ENCODE measurements at places on chromosomes 13 and 19.
A peak's percentile ranks its signal among the peaks of the same experiment; 100 is the strongest.

DNA sequence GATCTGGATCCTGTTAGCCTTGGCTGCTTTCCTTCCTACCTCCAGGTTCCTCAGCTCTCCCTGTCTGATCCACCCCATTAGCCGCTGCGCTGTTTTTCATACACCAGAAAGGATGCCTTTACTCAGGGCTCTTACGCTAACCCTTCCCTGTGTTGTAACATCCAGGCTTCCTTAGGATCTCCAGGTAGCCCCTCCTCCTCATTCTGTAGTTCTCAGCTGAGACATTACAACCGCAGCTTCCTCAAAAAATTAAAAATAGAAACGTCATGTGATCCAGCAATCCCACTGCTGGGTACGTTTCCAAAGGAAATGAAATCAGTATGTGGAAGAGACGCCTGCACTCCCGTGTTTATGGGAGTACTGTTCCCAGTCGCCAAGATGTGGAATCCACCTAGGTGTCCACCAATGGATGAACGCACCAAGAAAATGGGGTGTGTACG, 18.4 kb upstream of the MYADM start:
- DNase-seq, result peak; percentile 72

DNA sequence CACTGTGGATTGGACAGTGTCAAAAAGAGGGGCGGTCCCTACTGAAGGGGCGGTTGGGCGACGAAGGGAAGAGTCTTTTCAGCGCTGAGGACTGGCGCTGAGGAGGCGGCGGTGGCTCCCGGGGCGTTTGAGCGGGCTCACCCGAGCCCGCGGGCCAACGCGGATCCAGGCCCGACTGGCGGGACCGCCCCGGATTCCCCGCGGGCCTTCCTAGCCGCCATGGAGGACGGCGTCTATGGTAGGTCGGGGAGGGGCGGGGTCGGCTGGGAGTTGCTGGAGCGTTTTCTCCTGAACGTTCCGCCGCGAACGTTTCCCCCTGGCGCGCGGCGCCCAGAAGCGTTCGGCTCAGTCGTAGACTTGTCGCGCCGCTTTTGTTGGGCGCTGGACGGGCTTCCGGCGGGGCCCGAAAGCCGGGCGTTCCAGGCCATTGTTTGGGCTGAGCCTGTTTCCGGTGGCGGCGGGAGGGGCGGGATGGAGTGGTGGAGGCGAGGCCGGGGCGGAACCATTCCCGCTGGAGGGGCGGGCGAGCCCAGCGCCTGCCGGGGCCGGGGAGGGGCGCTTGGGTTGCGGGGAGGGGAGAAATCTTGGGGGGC, at the start of gene CYTH2:
Gene CYTH2 (plus strand): TSS at position 81 of the 593 bp plus-strand sequence. CDS start 139 bp downstream, at position 220.
- DNase-seq, result peak; percentile 65

- no peak for DNase-seq
Measured at GRCh38 chr13:28458608-28459007, 36.3 kb downstream of the FLT1 start.

GRCh38 chr13:30976025-30976424, 43.6 kb downstream of the TEX26 start:
- no peak for DNase-seq

DNA sequence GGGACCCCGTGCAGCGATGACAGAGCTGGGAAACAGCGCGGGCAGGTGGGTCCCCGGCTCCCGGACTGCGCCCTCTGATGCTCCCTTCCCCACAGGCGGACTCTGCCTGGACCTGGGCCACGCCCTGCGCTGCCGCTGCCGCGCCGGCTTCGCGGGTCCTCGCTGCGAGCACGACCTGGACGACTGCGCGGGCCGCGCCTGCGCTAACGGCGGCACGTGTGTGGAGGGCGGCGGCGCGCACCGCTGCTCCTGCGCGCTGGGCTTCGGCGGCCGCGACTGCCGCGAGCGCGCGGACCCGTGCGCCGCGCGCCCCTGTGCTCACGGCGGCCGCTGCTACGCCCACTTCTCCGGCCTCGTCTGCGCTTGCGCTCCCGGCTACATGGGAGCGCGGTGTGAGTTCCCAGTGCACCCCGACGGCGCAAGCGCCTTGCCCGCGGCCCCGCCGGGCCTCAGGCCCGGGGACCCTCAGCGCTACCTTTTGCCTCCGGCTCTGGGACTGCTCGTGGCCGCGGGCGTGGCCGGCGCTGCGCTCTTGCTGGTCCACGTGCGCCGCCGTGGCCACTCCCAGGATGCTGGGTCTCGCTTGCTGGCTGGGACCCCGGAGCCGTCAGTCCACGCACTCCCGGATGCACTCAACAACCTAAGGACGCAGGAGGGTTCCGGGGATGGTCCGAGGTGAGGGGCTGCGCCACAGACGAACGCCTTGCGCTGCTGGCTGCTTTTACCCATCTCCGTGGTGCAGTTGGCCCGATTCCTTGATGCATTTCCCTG, 7.8 kb upstream of the SELENOV start:
- DNase-seq, result peak; percentile 51

DNA sequence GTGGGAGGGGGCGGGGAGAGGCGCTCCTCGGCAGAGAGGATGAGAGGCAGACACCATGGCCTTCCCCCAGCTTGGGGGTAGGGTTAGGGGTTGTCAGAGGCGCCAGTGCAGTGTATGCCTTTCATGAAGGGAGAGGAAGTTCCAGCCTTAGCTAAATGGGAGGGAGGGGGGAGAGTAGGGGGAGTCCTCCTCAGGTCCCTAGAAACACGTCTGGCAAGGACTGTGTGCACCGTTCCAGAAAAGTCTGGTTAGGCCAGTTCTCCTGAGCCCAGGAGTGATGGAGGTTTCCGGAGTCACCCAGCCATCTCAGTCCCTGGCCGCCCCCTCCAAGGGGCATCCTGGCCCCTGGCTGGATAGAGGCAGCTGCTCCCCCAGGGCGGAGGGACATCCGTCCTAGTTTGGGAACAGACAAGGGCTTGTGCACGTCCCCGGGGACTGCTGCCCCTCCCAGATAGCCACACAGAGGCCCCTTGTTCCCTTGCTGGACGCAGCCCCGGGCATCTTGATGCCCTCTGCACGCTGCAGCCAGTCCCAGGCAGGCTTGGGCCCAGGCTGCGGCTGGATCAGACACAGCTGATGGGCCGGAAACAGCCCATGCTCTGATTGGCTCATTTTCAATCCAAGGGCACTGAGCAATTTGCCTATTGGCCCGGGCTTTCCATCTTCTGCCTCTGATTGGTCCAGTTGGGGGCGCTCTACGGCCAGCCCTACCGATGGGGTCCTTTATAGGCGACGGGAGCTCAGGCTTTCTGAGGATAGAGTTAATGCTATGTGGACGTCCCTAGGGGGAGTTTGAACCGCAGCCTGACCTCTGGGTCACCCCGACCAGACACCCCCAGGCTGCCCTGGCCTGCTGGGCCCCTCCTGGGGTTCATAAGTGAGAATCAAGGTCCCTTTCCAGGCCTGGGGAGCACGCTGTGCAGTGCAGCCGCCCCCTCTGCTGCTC, 3.8 kb downstream of the S1PR2 start:
- DNase-seq, result no peak

DNA sequence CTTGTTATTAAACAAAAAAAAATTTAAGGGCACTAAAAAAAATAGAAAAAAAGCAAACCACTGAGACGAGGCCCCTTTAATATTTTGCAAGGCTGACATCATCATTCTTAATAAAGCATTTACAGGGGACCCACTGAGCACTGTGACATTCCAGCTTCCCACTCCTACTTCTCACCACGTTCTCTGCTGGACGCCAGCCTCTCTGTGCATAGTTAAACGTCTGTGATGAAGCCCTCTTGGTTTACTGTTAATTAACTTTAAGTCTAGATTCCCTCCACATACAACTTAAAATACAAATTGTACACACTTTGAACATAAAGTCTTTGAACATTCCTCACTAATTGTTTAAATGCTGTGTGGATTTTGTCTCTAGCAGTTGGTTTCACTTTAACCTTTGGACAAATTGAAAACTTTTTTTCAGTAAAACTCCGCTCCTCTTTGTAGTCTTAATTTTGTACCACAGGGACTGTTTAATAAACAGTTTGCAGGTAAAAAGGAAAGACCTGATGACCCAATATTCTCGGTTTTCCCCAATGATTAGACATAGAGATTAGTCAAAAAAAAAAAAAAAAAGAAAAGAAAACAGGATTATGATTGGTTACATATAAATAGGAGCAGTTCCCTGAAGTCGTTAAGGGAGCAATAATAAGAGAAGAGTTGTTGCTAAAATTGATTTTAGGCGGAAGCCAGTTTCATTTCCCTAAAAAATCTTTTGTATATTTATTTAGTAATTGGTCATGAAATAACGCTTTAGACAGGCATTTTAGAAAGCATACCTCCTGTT, 219.8 kb downstream of the MZT1 start:
- no peak for DNase-seq

- DNase-seq, result no peak
Measured at GRCh38 chr13:106821979-106822378, 254.0 kb upstream of the ARGLU1 start.

- DNase-seq, result no peak
Measured at GRCh38 chr19:41699231-41699967, 9.0 kb upstream of the CEACAM5 start.

DNA sequence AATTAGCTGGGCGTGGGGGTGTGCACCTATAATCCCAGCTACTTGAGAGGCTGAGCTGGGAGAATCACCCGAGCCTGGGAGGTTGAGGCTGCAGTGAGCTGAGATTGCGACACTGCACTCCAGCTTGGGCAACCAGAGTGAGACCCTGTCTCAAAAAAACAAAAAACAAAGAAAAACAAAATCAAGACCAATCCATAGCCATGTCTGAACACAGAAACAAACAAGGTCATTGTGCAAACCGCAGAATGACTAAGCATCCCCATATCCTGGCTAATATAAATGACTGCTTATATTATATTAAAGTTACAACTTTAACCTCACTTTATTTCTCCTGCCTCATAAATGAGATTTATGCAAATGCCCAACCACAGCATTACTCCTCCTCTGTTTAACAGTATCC, 2.3 kb upstream of the LYPD3 start:
- DNase-seq, result peak; percentile 41
